Anterior cingulate cortex (tissue), 58 donors: ENCODE measurements at places on chromosomes 7 and 10.

DNA sequence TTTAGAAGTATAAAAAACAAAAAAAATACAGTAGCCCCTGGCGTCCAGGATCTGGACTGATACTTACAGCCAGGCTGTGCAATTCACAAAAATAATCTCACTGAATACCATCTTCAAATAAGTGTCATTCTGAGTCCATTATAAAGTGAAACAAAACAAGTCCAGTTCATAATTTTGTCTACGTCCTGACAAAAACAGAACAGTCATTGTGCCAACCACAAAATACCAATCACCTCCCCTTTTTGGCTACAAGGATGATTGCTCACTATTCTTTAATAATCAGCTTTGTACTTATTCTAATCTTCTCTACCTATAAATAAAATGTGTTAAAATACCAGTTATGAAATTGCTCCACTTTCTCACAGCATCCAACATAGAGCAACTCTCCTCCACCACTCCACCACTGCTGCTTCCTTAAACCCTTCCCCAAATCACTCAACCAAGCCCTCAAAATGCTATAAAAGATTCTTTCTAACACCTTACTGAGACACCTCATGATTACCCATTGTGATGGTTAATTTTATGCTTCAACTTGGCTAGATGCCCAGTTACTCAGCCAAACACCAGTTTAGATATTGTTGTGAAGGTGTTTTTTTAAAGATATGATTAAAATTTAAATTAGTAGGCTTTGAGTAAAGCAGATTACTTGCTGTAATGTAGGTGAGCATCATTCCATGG lies 479.8 kb upstream of the SEMA3A start:
- no peak for DNase-seq

GRCh38 chr7:132117636-132118035 lies 458.6 kb downstream of the PLXNA4 start:
- DNase-seq = no peak

- DNase-seq = no peak
Observed at GRCh38 chr10:79052291-79053080, 16.3 kb upstream of the ZMIZ1 start.

- DNase-seq = no peak
Observed at GRCh38 chr7:31764462-31764861, 77.4 kb downstream of the PPP1R17 start.

DNA sequence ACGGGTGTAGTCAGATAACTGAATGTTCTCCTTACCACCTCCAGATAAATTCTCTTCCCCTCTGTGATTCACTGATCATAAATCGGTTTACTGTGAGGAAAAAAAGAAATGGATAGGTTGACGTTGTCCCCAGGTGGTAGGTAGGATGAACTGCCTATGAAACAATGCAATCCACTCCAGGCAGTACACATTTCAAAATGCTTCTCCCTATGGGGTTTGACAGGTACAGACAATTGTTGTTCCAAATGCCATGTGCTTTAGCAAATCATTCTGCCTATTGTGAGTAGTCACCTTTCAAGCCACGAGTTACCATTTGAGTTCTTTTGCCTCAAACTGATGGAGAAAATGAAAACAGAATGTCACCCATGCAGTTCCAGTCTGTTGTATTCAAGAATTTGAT lies 21.8 kb downstream of the VIM start:
- no peak for DNase-seq
